ENCODE measurements at places on chromosomes 3 and 15. TPM values are rescaled to one million over a fixed set of nuclear protein-coding genes. Genes with fewer than 3 reads are reported as not detected.

DNA sequence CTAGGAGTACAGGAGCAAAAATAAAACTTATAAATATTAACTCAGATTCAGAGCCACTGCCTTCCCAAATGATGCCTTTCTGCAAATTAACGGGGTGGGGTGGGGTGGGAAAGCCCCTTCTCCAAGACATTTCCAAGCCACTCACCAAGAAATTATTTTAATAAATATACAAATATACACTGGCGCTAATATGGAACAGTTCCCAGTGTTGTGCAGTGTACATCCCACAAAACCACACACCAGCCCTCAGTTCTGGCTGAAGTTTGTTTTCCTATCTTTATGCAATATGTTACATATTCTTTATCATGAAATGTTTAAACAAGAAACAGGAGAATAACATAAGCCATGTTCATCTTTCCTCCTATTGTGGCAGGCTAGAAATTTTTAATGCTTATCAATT lies 53.0 kb upstream of the GYG1 start:
- no peak overlapping the region for H3K4me3 ChIP-seq
- H3K4me1 ChIP-seq, result no peaks in the 10 kb centered on the region
- no peaks in the 10 kb centered on the region for H3K36me3 ChIP-seq
- DNase-seq, result no peak
- H3K27me3 ChIP-seq, result peaks cover 23% of the 10 kb centered on the region

- H3K36me3 ChIP-seq, result peaks cover 2% of the 10 kb centered on the region
- no peak for DNase-seq
- no peaks in the 10 kb centered on the region for H3K27me3 ChIP-seq
Observed at GRCh38 chr3:112874725-112875124, 28.1 kb upstream of the CD200R1L start.

- no peak overlapping the region for H3K4me3 ChIP-seq
- peaks cover 14% of the 10 kb centered on the region for H3K27me3 ChIP-seq
- H3K27ac ChIP-seq, result no peak overlapping the region
Observed at GRCh38 chr15:101372960-101373525, 78.0 kb upstream of the SNRPA1 start.

GRCh38 chr3:133756716-133757694 lies 10.8 kb downstream of the TF start:
- no peaks in the 10 kb centered on the region for H3K4me1 ChIP-seq
- no peak overlapping the region for H3K4me3 ChIP-seq
- peaks cover under 1% of the 10 kb centered on the region for H3K27me3 ChIP-seq
- DNase-seq, result no peak
- no peak overlapping the region for H3K27ac ChIP-seq
- no peaks in the 10 kb centered on the region for H3K36me3 ChIP-seq

GRCh38 chr3:118628704-118629341 lies 405.8 kb downstream of the IGSF11 start:
- peak; percentile 29 for DNase-seq
- H3K27me3 ChIP-seq, result peaks cover 3% of the 10 kb centered on the region
- no peak overlapping the region for H3K4me3 ChIP-seq
- H3K36me3 ChIP-seq, result no peaks in the 10 kb centered on the region
- no peaks in the 10 kb centered on the region for H3K4me1 ChIP-seq

DNA sequence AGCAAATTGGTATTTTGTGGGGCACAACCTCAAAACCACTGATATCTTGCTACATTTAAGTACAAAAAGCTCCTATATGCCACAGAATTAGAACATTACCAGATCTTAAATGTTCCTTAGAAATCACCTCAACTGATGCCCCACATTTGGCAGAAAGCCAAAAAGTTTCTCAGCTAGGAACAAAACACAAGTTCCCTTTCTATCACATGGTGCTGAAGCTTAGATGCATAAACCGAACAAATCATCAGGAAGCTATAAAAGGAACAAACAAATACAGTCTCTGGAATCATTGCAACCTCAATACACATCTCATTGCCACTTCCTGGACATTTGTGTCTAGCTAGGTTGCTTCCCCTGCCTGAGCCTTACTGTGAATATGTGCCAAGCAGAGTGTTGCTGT lies 492.6 kb downstream of the LPP start:
- no peak for DNase-seq
- H3K36me3 ChIP-seq, result peaks cover 4% of the 10 kb centered on the region
- H3K4me3 ChIP-seq, result no peak overlapping the region
- H3K27me3 ChIP-seq, result no peaks in the 10 kb centered on the region

- no peaks in the 10 kb centered on the region for H3K27me3 ChIP-seq
- H3K27ac ChIP-seq, result no peak overlapping the region
- H3K4me1 ChIP-seq, result no peaks in the 10 kb centered on the region
- no peaks in the 10 kb centered on the region for H3K36me3 ChIP-seq
Observed at GRCh38 chr3:77394046-77394445, 354.1 kb downstream of the ROBO2 start.

- peaks cover 28% of the 10 kb centered on the region for H3K4me1 ChIP-seq
- H3K27me3 ChIP-seq, result no peaks in the 10 kb centered on the region
- H3K4me3 ChIP-seq, result peak overlapping the region; percentile 87
- H3K36me3 ChIP-seq, result peaks cover 10% of the 10 kb centered on the region
- no peak for DNase-seq
Observed at GRCh38 chr3:155869691-155870090, 759 bp upstream of the GMPS start.

GRCh38 chr15:93413745-93414144 lies 324.7 kb upstream of the RGMA start:
- H3K4me1 ChIP-seq, result no peaks in the 10 kb centered on the region
- H3K4me3 ChIP-seq, result no peak overlapping the region
- H3K36me3 ChIP-seq, result no peaks in the 10 kb centered on the region
- no peaks in the 10 kb centered on the region for H3K27me3 ChIP-seq

- no peaks in the 10 kb centered on the region for H3K4me1 ChIP-seq
- no peak overlapping the region for H3K4me3 ChIP-seq
- no peaks in the 10 kb centered on the region for H3K36me3 ChIP-seq
- no peak for DNase-seq
- H3K27ac ChIP-seq, result no peak overlapping the region
- peaks cover 8% of the 10 kb centered on the region for H3K27me3 ChIP-seq
Observed at GRCh38 chr3:28951772-28952556, 328.9 kb upstream of the RBMS3 start.

- H3K27ac ChIP-seq, result no peak overlapping the region
- no peak for DNase-seq
- no peaks in the 10 kb centered on the region for H3K4me1 ChIP-seq
- peaks cover 5% of the 10 kb centered on the region for H3K27me3 ChIP-seq
- no peak overlapping the region for H3K4me3 ChIP-seq
- H3K36me3 ChIP-seq, result no peaks in the 10 kb centered on the region
Observed at GRCh38 chr3:66854601-66855151, 143.4 kb upstream of the KBTBD8 start.

KIF15 gene
- total RNA-seq, result 73.5 TPM

AP3B2 gene
- not detected for total RNA-seq

ZNF197 gene
- total RNA-seq, result 14.8 TPM

NCEH1 gene
- total RNA-seq, result 6.8 TPM
